SJSA1 (cell line): ENCODE measurements at places on chromosomes 1 and 21. TPM values are rescaled to one million over a fixed set of nuclear protein-coding genes. Genes with fewer than 3 reads are reported as not detected.

- no peak for DNase-seq
- no peaks in the 10 kb centered on the region for H3K36me3 ChIP-seq
Observed at GRCh38 chr1:188426561-188426960, 1597.8 kb downstream of the PLA2G4A start.

- no peaks in the 10 kb centered on the region for H3K27me3 ChIP-seq
- DNase-seq, result no peak
- peaks cover 12% of the 10 kb centered on the region; the same call in 1 of the 2 replicates for H3K4me1 ChIP-seq
- H3K36me3 ChIP-seq, result no peaks in the 10 kb centered on the region
- H3K27ac ChIP-seq, result no peak overlapping the region
- H3K4me3 ChIP-seq, result no peak overlapping the region
Observed at GRCh38 chr1:161902182-161902581, 121.5 kb downstream of the OLFML2B start.

Gene DNASE2B
- total RNA-seq, result not detected in 2 replicates

GRCh38 chr1:42153624-42154023 lies 414 bp downstream of the GUCA2B start:
- no peaks in the 10 kb centered on the region for H3K36me3 ChIP-seq
- no peaks in the 10 kb centered on the region for H3K4me1 ChIP-seq
- no peak overlapping the region for H3K4me3 ChIP-seq
- DNase-seq, result no peak

GRCh38 chr21:35475762-35476161 lies 426.7 kb upstream of the RUNX1 start:
- H3K4me3 ChIP-seq, result no peak overlapping the region
- no peak for DNase-seq
- H3K27ac ChIP-seq, result peak overlapping the region; percentile 87
- no peaks in the 10 kb centered on the region for H3K36me3 ChIP-seq
- peaks cover 41% of the 10 kb centered on the region for H3K4me1 ChIP-seq

Gene SDCCAG8
- 9.8 and 17.2 TPM in 2 replicates for total RNA-seq

DNA sequence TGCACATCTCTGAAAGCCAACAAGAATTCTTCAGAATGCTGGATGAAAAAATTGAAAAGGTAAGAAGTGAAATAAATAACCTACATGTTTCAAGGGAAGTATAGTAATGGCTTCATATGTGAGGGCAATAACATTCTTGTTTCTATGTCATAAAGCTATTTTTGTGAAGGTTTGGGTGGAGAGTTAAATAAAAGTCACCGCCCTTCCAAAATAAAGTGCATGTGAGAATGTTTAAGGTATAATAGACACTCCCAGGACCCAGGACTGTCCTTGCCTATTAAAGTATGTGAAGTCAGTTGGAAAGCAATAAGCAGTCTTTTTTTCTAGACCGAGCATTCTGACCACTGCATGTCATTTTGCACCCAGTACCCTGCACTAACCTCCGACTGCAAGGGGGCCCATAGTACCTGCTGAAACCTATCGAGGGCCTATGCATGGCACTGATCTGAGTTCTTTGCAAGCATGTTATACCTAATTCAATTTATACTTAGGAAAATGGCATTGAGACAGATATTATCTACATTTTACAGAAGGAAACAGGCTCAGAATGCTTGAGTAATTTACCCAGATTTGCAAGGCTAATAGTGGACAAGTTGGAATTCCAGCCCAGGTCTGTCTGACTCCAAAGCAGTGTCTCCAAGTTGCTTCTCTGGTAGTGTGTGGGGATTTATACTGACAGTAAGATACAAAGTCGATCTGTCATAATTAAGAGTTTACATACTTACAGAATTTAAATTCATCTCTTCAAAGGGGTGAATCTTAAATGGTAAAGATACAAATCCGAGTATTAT lies 156.1 kb downstream of the EDEM3 start:
- DNase-seq, result no peak
- H3K36me3 ChIP-seq, result no peaks in the 10 kb centered on the region
- H3K27me3 ChIP-seq, result no peaks in the 10 kb centered on the region
- no peak overlapping the region for H3K4me3 ChIP-seq
- H3K4me1 ChIP-seq, result peaks cover 2% of the 10 kb centered on the region

- no peak for DNase-seq
- no peaks in the 10 kb centered on the region for H3K36me3 ChIP-seq
- H3K27me3 ChIP-seq, result no peaks in the 10 kb centered on the region
- no peak overlapping the region for H3K4me3 ChIP-seq
- no peak overlapping the region for H3K27ac ChIP-seq
- peaks cover 3% of the 10 kb centered on the region for H3K4me1 ChIP-seq
Observed at GRCh38 chr1:214108097-214108446, 120.3 kb downstream of the PROX1 start.

Gene CRYBG2
- not detected in 2 replicates for total RNA-seq

- no peaks in the 10 kb centered on the region for H3K36me3 ChIP-seq
- H3K27ac ChIP-seq, result no peak overlapping the region
- no peaks in the 10 kb centered on the region for H3K27me3 ChIP-seq
- H3K4me3 ChIP-seq, result no peak overlapping the region
- no peak for DNase-seq
Observed at GRCh38 chr1:213605732-213606131, 382.0 kb upstream of the PROX1 start.

- no peak overlapping the region for H3K4me3 ChIP-seq
- no peaks in the 10 kb centered on the region; the same call in 1 of the 2 replicates for H3K4me1 ChIP-seq
- H3K27me3 ChIP-seq, result no peaks in the 10 kb centered on the region
Observed at GRCh38 chr1:212313616-212314015, 28.4 kb downstream of the PPP2R5A start.

GRCh38 chr1:153962088-153963029 lies 978 bp downstream of the SLC39A1 start:
- peak overlapping the region; percentile 80 for H3K27ac ChIP-seq
- H3K36me3 ChIP-seq, result peaks cover 36% of the 10 kb centered on the region
- H3K4me3 ChIP-seq, result peak overlapping the region; percentile 53
- DNase-seq, result peak; percentile 69
- peaks cover 34% of the 10 kb centered on the region for H3K4me1 ChIP-seq

Gene ITLN2
- not detected in 2 replicates for total RNA-seq

DNA sequence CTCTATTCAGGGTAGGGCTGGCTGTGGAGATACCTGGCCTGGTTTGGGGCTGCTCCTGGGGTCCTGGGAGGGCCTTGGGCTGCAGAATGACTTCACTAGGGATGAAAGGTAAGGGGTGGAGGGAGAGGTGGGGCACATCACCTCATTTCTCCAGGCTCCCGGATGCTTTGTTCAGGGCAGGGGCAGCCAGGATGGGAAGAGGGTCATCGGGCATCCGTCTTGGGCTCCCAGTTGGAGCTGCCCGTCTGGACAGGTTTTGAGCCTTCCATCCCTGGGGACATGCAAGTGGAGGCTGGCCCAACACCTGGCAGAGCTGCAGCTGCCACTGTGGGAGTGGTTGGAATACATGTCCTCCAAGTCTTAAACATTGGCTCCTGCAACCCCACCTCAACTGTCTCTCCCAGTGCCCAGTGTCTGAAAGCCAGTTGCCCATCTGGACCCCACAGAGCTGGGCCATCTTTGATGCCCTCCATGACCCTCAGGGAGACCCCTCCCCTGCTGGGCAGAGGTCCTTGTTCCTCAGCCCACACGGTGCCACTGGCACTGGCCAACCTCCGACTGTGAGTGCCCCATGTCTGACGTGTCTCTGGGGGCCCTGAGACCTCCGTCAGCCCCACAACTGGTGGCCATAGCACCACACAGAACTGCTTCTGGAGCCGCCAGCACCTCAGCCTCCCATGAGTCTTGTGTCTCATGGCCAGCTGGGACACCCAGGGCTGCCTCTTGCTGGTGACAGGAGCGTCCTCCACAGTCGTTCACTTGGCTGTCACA lies 52.8 kb downstream of the TRIM11 start:
- no peaks in the 10 kb centered on the region for H3K4me1 ChIP-seq
- H3K36me3 ChIP-seq, result no peaks in the 10 kb centered on the region
- H3K27me3 ChIP-seq, result no peaks in the 10 kb centered on the region
- no peak overlapping the region for H3K27ac ChIP-seq
- H3K4me3 ChIP-seq, result no peak overlapping the region

GRCh38 chr1:9388335-9389180 lies 95.9 kb downstream of the SPSB1 start:
- no peaks in the 10 kb centered on the region for H3K27me3 ChIP-seq
- DNase-seq, result no peak
- peaks cover 21% of the 10 kb centered on the region for H3K4me1 ChIP-seq
- no peak overlapping the region for H3K4me3 ChIP-seq

Gene MRPL20
- 184 and 203 TPM in 2 replicates for total RNA-seq

DNA sequence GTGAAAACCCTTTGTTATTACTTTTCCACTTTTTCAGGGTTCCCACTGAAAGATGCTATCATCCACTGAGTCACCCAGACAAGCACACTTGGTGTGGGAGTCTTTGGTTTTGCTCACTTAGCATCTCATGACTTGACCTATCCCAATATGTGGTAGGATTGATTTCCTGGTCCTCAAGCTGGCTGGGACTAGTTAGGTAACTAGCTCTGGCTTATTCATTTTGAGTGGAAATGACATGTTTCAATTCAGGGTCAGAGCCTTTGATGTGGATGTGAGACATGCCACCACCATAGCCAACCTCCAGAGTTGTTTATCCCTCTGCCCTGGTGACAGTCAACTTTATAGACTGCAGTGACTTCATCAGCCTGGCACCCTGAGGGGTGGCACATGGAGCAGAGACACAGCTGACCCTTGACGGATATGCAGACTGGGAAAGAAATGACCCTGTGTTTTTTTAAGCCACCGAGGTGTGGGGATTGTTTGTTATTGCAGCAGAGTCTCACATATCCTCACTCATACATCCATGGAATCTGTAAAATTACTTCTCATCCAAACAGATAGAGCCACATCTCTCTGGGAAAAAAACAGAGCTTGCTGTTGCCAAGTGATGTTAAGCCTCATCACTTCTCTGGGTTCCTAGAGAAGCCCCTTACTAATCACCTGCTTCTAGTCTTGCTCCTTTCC lies 699.9 kb downstream of the MATN1 start:
- H3K4me1 ChIP-seq, result no peaks in the 10 kb centered on the region
- H3K27ac ChIP-seq, result no peak overlapping the region
- no peak for DNase-seq
- no peaks in the 10 kb centered on the region for H3K27me3 ChIP-seq
- no peak overlapping the region for H3K4me3 ChIP-seq

DNA sequence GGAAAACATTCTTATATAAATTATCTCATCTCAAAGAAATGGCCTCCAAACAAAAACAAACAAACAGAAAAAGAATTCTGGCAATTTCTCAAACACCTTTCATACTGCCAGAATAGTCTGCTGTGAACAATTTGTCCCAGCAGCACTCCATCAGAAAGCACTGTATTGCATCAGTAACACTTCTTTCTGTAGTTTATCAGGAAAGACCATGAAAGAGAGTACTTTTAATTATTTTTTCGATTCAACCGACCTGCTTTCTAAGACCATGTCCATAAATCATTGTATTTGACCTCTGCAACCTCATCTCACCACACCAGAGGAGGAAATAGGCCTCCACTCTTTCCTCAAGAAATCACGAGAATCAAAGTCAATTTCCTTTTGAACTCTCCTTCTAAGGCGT lies 1579.9 kb downstream of the MRPL39 start:
- H3K27ac ChIP-seq, result no peak overlapping the region
- DNase-seq, result no peak
- no peaks in the 10 kb centered on the region for H3K36me3 ChIP-seq

DNA sequence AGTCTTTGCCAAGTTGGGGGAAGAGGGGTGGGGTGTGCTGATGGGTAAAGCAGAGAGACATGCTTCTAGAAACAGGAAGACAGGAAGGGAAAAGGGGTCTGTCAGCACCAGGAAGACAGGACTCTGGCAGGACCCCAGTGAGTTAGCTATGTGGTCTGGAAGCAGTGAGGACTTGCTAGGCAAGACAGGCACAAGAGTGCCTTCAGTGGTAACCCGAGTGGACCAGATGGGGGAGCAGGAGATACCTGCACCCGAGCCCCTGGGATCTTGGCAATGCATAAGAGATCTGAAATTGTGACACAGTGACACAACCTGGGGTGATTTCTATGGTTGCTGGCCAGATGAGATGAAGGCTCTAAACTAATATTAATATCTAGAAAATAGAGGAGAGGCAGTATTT lies 7.0 kb downstream of the TLR5 start:
- H3K36me3 ChIP-seq, result no peaks in the 10 kb centered on the region
- H3K27me3 ChIP-seq, result no peaks in the 10 kb centered on the region
- H3K4me1 ChIP-seq, result peaks cover 23% of the 10 kb centered on the region
- DNase-seq, result no peak
- no peak overlapping the region for H3K4me3 ChIP-seq

GRCh38 chr1:185966471-185966870 lies 232.3 kb downstream of the HMCN1 start:
- DNase-seq, result no peak
- no peak overlapping the region for H3K4me3 ChIP-seq
- H3K27ac ChIP-seq, result peak overlapping the region; percentile 81
- no peaks in the 10 kb centered on the region for H3K27me3 ChIP-seq
- H3K4me1 ChIP-seq, result peaks cover 66% of the 10 kb centered on the region
- no peaks in the 10 kb centered on the region for H3K36me3 ChIP-seq

Gene TMEM200B
- total RNA-seq, result 0.39 TPM in 1 of 2 replicates, not detected in the other

Gene NHLH1
- 0.11 TPM in 1 of 2 replicates, not detected in the other for total RNA-seq

- no peak overlapping the region for H3K4me3 ChIP-seq
- DNase-seq, result no peak
- no peaks in the 10 kb centered on the region for H3K27me3 ChIP-seq
- H3K36me3 ChIP-seq, result peaks cover 9% of the 10 kb centered on the region
- no peak overlapping the region for H3K27ac ChIP-seq
- no peaks in the 10 kb centered on the region for H3K4me1 ChIP-seq
Observed at GRCh38 chr21:45507888-45508508, 34.2 kb downstream of the SLC19A1 start.

Gene SEMA6C
- 0.06 and 1.1 TPM in 2 replicates for total RNA-seq

Gene KIF21B
- 1.1 and 1.7 TPM in 2 replicates for total RNA-seq

- H3K27ac ChIP-seq, result no peak overlapping the region
- H3K4me1 ChIP-seq, result no peaks in the 10 kb centered on the region
- DNase-seq, result no peak
- no peak overlapping the region for H3K4me3 ChIP-seq
- H3K27me3 ChIP-seq, result no peaks in the 10 kb centered on the region
Observed at GRCh38 chr1:71311376-71311775, 230.5 kb upstream of the ZRANB2 start.

Gene CFH
- 75.4 and 85.4 TPM in 2 replicates for total RNA-seq

- no peaks in the 10 kb centered on the region for H3K27me3 ChIP-seq
- H3K4me1 ChIP-seq, result peaks cover 7% of the 10 kb centered on the region
- no peaks in the 10 kb centered on the region for H3K36me3 ChIP-seq
- peak; percentile 51 for DNase-seq
- no peak overlapping the region for H3K4me3 ChIP-seq
Observed at GRCh38 chr1:200512191-200512590, 102.4 kb upstream of the ZNF281 start.

Gene GFI1
- total RNA-seq, result 0.16 TPM in 1 of 2 replicates, not detected in the other

DNA sequence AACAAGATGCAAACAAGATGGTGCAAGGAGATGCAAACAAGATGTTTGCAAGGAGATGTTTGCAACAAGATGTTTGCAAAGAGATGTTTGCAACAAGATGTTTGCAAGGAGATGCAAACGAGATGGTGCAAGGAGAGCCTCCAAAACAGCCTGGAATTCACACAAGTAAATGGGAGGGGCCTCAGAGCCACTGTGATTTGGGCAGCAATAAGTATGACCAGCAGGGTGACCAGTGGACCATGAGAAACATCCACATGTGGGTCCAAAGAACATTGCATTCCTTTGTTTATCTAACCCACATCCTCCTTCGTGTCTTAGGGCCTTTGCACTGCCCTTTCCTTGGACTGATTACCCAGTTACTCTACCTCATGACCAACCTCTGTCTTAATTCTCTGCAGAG lies 162.9 kb downstream of the PLPP3 start:
- H3K27me3 ChIP-seq, result no peaks in the 10 kb centered on the region
- no peak overlapping the region for H3K27ac ChIP-seq
- peaks cover 17% of the 10 kb centered on the region for H3K4me1 ChIP-seq
- no peak for DNase-seq
- no peak overlapping the region for H3K4me3 ChIP-seq
- H3K36me3 ChIP-seq, result no peaks in the 10 kb centered on the region

GRCh38 chr1:193183019-193183627 lies 3.3 kb downstream of the B3GALT2 start:
- H3K4me1 ChIP-seq, result peaks cover 12% of the 10 kb centered on the region
- DNase-seq, result no peak
- H3K27me3 ChIP-seq, result no peaks in the 10 kb centered on the region
- H3K36me3 ChIP-seq, result no peaks in the 10 kb centered on the region
- no peak overlapping the region for H3K27ac ChIP-seq
